ENCODE measurements at places on chromosomes 2 and 18.

- DNase-seq = peak; percentile 11
These were observed 11.4 kb downstream of the SNED1 start for GRCh38 chr2:241009601-241010530.

DNA sequence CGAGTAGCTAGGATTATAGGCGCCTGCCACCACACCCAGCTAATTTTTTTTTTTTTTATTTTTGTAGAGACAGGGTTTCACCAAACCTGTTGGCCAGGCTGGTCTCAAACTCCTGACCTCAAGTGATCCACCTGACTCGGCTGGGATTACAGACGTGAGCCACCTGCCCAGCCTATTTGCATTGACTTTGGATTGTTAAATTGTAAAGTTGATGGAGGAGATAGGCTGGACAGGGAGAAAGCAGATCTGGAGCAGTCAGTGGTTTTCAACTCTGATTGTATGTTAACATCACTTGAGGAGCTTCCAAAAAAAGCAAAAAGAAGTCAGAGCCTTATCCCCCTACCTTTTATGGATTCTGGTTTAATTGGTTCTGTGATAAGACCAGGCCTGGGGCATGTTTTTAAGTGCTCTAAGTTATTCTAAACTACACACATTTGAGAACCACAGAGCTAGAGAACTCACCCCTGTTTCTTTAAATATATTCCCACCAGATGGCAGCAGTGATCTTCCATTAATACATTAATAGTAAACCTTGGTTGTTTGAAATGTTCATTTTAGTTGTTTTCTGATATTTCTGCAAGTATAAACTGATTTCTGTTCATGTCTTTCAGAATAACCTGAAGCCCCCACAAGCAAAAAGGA lies 7.5 kb downstream of the C2orf49 start:
- DNase-seq = no peak

- DNase-seq = no peak
These were observed 22.5 kb downstream of the LIPG start for GRCh38 chr18:49584394-49584793.

DNA sequence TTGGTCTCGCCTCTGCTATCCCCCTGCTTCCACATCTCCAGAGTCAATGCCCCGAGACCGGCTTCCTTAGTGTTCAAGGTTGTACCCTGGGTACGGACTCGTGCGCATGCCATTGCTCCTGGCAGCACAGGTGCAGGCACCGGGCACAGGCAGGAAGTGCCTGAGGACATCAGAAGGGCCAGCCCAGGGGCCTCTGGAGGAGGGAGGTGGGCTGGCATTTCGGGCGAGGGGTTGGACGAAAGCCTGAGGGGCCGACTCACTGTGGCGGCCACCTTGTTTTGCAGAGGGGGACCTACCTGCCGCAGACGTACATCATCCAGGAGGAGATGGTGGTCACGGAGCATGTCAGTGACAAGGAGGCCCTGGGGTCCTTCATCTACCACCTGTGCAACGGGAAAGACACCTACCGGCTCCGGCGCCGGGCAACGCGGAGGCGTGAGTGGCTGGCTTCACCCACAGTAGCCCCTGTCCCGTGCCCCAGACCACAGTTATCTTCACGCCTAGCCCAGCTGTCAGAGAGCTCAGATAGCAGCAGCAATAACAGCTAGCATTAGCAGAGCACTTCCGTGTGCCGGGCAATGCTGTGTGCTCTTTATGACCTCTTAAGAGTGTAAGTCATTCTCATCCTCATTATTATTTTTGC lies 12.5 kb downstream of the ITM2C start:
- no peak for DNase-seq

- DNase-seq = peak; percentile 44
These were observed 78.0 kb downstream of the TMEM182 start for GRCh38 chr2:102839668-102840388.

DNA sequence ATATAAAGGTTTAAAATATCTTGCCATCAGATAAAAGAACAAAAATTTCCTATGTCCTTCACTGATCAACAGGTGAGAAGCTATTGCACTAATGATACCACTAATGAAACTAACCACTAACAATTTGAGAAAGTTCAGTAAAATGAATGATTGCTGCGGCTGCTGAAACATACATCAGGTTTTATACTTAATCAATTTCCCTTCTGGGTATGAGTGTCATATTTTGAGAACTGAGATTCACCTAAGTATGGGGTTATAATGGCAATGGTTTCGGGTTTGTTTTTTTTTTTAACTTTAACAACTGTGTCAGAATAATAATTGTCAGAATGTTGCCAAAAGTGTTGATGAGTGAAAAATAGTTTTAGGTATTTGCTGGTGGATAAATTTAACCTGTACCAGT lies 151.3 kb upstream of the SLC39A10 start:
- no peak for DNase-seq

- no peak for DNase-seq
These were observed 56.8 kb downstream of the RNF144A start for GRCh38 chr2:6973895-6974545.

- DNase-seq = no peak
These were observed 106.2 kb upstream of the RNF152 start for GRCh38 chr18:61998957-61999356.

GRCh38 chr2:200308546-200309295 lies 2.2 kb downstream of the SPATS2L start:
- DNase-seq = no peak

- no peak for DNase-seq
These were observed 43.1 kb upstream of the NABP1 start for GRCh38 chr2:191634791-191635190.

- no peak for DNase-seq
These were observed 224.4 kb downstream of the ZNF385B start for GRCh38 chr2:179636995-179637394.

DNA sequence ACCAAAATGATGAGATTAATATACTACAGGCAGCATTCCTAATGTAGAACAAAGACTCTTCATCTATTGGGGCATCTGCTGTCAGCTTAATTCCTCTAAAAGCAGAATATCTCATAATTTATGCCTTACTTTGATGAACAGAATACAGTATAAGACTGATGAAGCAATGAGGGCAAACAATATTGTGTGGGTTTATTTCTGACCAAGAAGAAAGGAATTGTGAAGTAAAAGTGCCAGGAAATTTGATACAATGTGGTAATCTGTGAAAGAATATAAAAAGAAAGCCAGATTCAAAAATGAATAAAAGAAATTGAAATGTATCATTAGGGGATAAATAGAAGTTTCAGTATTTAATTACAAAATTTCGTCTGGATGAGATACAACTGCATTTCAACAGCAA lies 78.8 kb upstream of the TTC21B start:
- DNase-seq = no peak

- no peak for DNase-seq
These were observed 8.3 kb upstream of the CHST10 start for GRCh38 chr2:100425573-100426383.

All from COR-L47 (cell line).